Activated CD4-positive, alpha-beta T cell treated with anti-CD3 and anti-CD28 coated beads, Interleukin-2, Interleukin-4, amounts not matched to agents 100 ng/mL and 50 ng/mL, durations not matched to agents 16 hours and 8 hours (primary cell): ENCODE measurements at places on chromosomes 3 and 15.

GRCh38 chr15:76138436-76138835 lies 78.7 kb downstream of the TMEM266 start:
- no peak for DNase-seq

DNA sequence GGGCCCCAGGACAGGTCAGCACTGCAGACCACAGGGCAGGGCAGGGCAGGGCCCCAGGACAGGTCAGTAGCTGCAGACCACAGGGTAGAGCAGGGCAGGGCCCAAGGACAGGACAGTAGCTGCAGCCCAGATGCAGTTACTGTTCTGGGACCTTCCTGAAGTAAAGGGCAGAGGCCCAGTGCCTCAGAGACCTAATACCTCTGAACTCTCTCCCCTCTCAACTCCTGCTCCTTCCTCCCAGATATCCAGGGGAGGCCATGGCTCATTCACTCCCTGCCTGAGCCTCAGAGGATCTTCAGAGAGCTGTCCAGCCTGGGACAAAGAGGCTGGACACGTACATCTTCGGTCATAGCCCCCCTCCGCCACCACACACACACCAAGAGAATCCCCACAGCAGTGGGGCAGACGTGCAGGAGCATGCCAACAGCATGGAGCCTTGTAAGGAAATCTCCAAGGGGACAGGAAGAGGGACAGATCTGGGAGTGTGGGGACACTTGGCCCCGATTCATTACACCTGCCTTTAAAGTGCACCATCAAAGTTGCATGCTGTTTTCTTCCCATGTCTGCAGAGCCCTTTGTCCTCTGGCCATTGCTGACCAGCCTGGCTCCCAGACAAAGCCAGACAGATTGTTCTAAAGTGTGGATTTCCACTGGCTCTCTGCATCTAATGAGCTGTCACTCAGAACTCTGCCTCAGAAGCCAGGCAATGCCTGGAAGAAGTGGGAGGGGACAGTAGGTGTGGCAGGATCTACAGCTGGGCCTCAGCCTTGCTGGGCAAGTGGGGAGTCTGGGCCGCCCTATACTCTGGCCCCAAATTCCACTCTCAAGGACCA lies 24.2 kb upstream of the BUB1B start:
- DNase-seq, result no peak

DNA sequence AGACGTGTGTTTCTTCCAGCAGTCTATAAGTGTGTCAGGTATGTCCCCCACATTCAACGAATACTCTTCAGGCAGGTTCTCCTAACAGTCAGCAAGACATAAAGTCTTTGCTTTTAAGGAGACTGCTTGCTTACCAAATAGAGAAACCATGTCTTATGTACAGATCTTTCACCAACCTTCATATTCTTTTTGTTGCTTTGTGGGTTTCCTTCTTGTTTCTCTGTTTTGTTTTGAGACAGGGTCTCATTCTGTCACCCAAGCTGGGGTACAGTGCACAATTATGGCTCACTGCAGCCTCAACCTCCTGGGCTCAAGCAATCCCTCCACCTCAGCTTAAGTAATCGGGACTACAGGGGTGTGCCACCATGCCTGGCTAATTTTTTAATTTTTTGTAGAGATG lies 14.3 kb downstream of the DYNC1LI1 start:
- DNase-seq, result no peak

DNA sequence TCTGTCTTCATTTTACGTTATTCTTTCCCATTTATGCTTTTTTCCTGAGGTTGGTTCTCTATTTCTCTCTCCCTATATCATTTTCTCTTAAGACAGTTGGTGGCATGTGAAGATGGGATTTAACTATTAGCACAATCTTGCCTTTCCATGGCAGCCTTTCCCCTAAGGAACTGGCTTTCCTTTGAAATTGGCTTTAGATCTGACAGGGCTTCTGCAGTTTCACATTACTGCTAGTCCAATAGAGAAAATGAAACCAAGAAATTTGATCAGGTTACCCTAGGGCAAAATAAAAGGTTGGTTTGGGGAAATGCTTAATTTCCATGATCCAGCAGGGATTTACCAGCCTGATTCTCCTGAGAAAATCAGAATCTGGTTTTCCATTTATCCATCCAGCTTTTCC lies 22.7 kb upstream of the CHL1 start:
- DNase-seq, result no peak
